Activated CD4-positive, alpha-beta T cell treated with anti-CD3 and anti-CD28 coated beads, Interleukin-2, amount 50 U/mL, for 24 hours (primary cell): ENCODE measurements at places on chromosomes 2 and 18.

GRCh38 chr2:209512971-209513370 lies 89.1 kb downstream of the MAP2 start:
- DNase-seq, result no peak

DNA sequence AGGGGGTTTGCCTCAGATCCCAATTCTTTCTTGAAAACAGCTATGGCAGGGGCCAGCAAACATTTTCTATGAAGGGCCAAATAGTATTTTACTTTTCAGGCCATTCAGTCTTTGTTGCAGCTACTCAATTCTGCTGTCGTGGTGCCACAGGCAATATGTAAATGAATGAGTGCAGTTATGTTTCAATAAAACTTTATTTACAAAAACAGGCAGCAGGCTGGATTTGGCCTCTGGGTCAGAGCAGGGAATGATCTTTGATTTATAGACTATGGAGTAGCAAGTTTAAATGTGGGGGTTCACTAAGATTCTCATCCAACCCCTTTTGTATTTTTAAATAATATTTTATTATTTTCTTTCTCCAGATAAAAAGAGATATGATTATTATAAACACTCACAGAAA lies 72.4 kb downstream of the IRS1 start:
- no peak for DNase-seq

DNA sequence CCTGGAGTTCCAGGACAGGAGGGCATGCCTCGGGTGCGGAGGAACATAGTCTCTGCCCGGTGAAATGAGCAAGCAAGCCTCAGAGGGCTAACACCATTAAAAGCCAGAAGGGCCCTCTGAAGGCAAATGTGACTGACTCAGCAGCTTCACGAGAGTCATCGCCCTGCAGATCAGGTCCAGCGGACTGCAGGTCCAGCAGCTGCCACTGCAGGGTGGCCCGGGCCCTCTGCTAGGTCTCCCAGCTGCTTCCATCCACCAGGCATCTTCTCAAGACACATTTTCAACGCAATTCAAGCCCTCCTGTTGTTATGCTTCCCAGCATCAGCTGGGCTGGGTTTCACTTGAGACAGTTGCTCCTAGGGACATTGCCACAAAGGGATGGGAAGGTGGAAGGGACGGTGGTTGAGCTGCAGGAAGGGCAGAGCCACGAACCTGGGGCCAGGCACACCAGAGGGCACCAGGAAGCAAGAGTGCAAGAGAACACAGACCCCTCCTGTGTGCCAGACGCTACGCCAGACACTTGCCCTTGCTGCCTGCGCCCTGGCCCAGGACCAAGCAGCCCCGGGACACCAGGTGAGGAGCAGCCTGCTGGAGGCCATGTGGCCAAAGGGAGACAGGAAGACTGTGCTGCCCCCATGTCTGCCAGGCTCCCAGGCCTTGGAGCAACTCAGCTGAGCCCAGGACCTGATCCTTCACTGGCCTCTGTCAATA lies 173.0 kb downstream of the HDAC4 start:
- no peak for DNase-seq

DNA sequence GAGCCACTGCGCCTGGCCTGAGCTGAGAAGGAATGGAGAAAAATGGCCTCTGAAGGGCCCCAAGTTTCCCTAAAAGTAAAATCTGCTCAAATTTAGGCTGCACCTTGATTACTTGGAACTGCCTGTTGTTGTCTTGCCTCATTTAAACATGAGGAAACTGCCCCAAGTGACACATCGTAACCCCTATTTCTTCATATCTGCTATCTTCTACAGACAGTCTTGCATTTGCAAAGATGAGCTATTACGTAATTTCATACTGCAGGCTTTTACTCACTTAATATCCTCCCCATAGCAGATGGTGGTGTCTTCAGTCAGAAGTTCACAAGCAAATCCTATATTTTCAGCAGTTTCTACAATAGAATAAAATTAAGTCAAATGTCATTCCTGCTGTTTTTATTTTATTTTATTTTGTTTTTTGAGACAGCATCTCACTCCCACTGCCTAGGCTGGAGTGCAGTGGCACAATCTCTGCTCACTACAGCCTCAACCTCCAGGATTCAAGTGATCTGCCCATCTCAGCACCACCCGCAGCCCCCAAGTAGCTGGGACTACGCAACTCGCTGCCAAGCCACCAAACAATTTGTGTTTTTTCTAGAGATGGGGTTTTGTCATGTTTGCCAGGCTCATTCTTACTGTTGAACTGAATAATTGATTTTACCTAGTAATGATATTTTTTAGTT lies 45.3 kb upstream of the NARS1 start:
- no peak for DNase-seq

DNA sequence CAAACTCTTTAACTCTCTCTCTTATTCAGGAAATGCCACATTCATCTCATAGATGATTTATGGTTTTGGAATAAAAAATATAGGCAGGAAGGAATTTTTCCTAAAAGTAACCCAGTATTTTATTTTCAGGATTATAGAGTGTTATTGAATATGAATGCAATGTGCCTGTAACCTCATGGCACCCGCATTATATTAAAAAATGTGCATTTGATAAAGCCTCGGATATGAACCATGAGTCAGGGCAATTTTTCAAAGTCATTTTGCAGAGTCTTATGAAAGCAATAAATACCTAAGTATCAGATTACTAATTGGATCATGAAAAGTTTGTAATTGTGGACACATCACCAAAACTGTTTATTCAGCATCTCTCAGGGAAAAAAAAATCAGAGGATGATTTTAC lies 573.8 kb downstream of the TSN start:
- DNase-seq, result no peak

GRCh38 chr2:211358504-211358903 lies 802.1 kb downstream of the CPS1 start:
- DNase-seq, result no peak

- no peak for DNase-seq
Observed at GRCh38 chr18:53745224-53745967, 479.1 kb downstream of the MBD2 start.

DNA sequence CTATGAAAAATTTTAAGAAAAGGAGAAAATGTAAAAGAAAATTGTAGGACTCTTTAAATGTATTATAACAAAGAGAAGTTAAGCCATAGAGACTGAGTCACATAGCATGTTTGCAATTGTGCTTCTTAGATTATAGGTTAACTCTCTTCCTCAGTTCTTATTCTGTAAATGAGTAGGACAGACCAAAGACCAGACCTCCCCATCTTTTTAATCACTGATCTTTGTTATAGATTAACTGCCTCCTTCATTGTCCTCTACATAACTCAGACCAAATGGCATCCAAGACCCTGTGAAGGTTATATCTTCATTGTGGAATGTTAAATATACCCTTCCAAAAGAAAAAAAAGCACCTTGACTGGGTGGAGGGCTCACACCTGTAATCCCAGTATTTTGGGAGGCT lies 316.9 kb upstream of the LRRTM4 start:
- no peak for DNase-seq

- no peak for DNase-seq
Observed at GRCh38 chr18:62453864-62454263, 69.0 kb upstream of the ZCCHC2 start.

DNA sequence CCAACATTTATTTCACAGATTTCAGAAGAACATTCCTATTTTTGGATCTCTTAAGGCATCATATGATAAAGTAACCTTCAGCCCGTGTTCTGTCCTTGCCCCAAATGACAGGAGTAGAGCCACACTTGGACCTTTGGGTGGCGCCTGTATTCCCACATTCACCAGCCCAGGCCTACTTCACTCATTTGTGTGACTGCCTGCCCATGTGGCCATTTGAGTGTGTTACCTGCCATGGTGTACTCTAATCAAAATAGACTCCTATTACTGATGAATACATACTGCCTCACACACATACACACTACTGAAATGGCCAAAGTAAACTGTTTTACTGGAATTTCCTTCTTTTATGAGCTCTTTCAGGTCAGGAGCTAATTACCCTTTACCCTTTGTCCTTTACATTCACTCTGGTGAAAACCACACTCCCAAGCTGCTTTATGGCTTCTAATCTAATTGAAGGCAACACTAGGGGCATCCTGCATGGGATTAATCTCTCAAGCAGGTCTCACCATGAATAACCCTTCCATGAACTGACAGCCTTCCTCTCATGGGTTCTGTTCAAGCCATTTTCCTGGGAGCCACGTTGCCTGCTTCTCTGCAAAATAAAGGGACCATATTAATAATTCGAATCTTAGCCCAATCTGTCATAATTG lies 271.0 kb upstream of the GALNT5 start:
- DNase-seq, result no peak

DNA sequence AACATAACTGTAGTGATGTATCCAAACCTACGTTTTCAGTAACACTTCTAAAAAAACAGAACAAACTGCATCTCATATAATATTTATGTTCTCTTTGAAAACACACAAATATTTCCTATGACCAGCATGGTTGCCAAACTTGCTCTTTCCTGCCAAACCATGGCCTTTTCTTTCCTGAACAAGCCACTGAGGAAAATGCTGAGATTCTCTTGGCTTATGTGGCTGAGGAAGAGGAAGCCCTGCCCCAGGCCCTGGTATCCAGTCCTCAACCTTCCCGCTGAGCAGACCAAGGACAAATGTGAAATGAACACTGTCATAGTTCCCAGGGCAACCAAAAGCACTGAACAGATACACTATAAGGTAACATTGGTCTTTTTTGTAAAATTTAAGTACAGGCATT lies 35.9 kb upstream of the NARS1 start:
- no peak for DNase-seq

GRCh38 chr2:40474306-40474705 lies 22.4 kb upstream of the SLC8A1 start:
- no peak for DNase-seq

- no peak for DNase-seq
Observed at GRCh38 chr2:157989227-157989626, 112.4 kb upstream of the UPP2 start.

DNA sequence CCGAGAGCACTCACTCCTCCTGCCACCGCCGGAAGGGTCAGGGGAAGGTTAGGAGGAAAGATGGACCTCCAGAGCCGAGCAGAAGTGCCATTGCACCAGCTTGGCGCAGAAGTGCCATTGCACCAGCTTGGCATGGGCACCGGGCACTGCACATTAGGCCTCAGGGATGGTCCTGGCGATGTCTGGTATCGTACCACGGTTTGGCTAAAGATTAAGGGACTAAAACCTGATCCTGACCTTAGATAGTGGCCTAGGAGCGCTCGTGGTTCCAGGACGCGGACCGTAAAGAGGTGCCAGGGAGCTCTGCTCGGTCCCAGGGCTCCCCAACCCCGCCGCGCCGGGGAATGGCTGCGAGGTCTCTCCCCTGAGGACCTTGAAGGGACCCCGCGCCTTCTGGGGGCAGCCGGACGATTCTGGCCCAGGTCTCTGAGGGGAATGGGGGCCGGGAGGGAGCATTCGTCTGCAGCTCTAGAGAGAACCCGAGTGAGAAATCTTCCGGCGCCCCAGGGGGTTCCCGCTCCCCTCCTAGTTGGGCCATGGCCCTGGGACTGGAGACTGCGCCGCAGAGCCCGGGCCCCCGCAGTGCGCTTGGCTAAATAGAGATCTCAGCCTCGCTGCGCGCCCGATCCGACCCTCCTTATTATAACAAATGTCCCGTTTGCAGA lies 1.8 kb downstream of the PAX8 start:
- DNase-seq, result no peak

DNA sequence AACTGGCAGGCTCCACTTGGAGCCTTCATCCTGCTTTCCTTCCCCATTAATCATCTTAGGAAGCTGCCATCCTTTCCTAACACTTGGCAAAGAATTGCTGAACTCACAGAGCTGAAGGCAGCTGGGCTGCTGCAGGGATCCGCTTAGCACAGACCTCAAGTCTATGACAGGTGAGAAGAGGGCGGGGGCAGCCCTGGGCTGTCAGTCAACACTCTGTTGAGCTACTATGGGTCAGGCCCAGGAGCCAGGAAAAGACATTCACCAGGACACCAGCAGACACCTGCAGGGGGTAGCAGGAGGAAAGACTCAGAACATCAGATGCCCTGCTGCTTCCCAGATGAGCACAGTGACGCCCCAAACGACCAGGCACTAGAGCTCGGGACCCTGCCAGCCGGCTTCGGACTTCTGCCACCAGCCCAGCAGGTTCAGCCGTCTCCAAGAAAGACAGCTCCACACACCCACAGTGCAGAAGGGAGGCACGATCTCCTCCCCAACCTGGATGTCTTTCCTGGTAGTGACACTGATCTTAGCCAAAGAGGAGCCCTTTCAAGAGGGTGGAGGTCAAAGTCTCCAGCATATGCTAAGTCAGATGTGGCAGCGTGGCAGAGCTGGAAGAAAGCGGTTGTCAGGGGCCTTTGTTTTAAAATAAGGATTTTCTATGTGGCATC lies 55.2 kb downstream of the SNORC start:
- DNase-seq, result no peak

DNA sequence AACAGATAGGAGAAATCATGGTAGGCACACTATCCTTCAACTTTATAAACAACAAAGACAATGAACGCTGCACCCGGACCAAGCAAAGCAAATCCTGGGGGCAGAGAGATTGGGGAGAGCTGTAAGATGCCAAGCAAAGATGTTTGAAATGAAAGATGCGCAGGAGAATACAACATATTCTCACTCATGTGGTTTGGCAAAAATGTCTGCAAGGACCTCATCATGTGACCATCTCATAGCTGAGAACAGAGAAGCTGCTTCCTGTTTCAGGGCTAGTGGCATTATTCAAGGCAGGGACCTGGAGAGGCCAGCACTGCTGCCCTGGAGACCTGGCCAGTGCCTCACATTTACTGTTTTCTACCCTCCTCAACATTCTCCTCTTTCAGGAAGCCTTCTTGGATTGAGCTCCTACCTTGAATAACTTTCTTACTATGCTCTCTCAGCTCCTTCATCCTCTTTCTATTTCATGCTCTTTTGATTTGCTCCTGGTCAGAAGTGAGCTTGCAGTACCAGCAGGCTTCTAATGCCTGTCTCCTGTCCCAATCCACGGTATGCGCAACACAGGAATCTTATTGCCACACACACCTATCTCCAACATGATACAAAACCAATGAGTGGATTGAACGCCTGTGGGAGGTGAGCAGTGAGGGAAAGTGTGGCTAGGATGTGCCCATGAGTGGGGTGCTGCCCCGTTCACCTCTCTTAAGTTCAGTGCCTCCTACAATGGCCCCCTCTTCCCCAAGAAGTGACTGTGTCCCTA lies 133.0 kb downstream of the CELF4 start:
- DNase-seq, result no peak

DNA sequence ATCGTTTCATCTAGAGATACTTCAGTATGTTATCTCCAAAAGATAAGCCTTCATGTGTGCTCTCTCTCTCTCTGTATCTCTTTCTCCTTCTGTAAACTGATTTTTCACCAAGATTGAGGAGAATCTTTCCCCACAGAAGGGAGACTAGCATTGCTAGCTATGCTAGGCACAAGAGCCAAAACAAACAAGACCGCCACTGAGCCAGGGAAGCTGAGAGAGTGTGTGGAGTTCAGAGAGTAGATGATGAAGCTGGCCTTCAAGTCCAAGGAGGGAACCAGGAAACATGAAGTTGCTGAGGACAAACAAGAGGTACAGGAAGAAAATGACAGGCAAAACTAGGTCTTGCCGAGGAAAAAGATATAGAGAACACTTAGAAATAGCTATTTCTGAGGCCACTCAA lies 23.4 kb downstream of the DAPL1 start:
- DNase-seq, result no peak

GRCh38 chr2:165594935-165595255 lies 125.4 kb downstream of the CSRNP3 start:
- no peak for DNase-seq

- no peak for DNase-seq
Observed at GRCh38 chr18:12656605-12656937, 1.3 kb downstream of the SPIRE1 start.
